ENCODE measurements at places on chromosomes 3 and 15.

- DNase-seq, result no peak
Observed at GRCh38 chr3:42009456-42009855, 47.6 kb upstream of the ULK4 start.

DNA sequence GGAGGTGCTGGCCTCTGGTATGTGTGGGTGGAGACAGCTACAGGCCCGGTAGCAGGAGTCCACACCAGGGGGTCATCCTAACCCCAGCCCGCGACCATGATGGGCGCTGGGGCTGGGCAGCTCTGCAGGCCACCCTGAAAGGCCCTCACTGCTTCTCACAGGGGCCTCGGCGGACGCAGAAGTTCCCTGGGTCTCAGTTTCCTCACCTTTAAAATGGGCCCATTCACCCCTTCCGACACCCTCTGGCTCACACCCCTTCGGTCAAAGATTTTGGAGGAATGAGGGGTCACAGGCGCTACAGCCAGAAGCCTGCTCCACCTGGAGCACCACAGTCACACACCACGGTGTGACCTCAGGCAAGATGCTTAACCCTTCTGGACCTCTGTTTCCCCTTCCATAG, 8.0 kb downstream of the PLXND1 start:
- DNase-seq, result no peak

DNA sequence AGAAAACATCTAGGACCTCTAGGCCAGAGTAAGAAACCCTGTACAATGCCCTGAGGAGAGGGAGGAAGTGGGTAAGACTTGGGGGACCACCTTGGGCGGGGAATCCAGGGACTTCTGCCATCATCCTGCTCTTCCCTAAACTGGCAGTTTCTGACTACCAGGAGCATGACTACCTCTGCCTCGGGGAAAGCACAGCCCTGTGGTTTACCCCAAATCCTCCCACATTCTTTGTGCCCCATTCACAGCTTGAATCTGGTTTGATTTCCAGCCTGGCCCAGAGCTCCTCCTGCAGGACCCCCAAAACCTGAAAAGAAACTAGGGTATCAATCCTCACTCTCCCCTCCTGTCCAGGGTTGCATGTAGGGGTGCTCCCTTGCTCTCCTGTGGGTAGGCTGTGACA, 4.7 kb downstream of the C3orf18 start:
- no peak for DNase-seq

- DNase-seq, result no peak
Observed at GRCh38 chr3:70885636-70886035, 573.2 kb upstream of the MDFIC2 start.

GRCh38 chr3:41304593-41304992, 105.3 kb downstream of the CTNNB1 start:
- DNase-seq, result no peak

GRCh38 chr3:135500034-135500433, 465.5 kb upstream of the PPP2R3A start:
- DNase-seq, result no peak

DNA sequence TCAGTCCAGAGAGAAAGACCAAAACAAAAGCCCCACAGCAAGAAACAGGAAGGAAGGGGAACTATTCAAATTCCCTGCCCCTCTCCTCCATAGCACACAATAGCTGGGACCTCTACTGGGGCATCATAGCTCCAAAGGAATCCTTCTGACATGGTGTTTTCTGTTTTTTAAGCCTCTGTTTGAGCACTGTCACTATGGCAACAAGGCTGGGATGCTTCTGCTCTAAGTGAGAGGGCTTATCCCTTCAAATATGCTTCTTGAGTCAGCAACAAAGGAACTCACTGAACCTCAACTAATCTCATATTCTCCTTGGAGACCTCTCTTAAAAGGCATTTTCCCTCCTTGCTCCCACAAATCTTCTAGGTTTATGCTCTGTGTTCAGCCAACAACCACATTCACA, 40.5 kb downstream of the MYLK start:
- DNase-seq, result no peak

Measured in NK-92 treated with Interleukin-12 subunit alpha and Interleukin-12 subunit beta, amount 100 ng/mL, for 24 hours (cell line).